Vagina (tissue), 2 donors: ENCODE measurements at places on chromosomes 3 and 15.

DNA sequence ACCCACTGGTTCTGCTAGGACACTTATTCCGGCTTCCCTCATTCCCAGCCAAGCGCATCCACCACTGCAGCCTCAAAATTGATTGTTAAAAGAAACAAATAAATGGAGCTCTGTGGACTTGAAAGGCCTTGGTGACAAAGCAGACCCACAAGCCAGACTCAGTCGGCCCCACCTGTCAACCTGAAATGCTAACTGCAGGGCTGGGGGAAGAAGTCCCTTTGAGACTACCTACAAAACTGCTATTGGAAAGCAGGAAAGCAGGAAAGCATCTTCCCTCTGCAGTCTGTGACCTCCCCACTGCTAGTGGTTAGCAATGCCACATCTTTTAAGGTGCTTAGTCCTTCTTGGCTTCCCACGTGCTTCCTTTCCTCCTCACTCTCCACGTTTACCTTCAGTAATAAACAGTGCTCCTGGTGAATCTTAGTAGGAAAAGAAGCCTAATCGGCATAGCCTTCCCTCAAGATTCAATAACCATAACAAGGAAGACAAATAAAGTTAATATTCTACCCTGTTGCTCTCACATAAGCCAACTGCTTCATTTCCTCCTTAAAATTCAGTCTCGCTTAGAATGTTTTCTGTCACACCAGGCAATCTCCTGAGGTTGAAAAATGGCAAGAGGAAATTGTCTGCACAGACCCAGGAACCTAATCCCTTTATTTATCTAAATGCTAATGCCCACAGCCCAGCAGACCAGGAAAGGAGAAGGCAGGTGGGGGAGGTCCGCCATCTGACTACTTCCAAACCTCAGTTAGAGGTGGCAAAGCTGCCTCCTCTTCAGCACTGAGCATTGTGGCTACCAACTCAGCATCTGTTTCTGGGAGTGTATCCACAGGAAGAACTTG lies 296.2 kb downstream of the NEK10 start:
- DNase-seq: no peak

DNA sequence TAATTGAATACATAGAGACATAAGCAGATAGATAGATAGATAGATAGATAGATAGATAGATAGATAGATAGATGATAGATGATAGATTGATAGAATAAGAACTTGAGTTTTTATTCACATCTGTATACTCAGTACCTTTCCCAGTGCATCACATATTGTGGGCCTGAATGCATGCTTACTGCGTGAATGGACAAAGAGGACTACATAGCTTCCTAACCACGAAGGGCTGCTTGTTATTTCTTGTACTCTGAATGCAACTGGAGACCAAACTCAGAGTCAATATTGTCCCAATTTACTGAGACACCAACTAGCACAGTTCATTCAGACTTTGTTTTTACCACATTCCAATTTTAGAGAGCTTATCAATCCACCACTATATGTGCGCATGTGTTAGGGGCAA lies 422.9 kb upstream of the GRM7 start:
- no peak for DNase-seq

GRCh38 chr3:144687862-144688261 lies 716.2 kb downstream of the DIPK2A start:
- no peak for DNase-seq

DNA sequence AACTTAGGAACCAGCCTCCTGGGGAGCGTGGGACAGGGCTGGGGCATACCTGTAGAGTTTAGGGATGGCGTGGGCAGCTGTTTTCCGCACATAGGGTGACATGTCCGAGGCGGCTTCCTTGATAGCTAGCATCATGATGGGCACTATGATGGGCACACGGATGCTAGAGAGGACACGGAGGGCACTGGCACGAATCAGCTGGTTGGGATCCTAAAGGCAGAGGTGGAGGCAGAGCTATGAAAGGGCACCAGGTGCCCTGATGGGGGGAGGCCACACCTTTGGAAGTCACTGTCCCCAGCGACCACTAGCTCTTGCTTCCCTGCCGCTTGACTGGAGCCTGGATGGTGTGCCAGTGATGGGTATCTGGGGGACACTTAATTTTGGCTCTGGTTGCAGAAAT lies 28.3 kb downstream of the AP3B2 start:
- no peak for DNase-seq

- DNase-seq: no peak
These were observed 18.4 kb downstream of the FLNB start for GRCh38 chr3:58026598-58026997.

GRCh38 chr15:40306908-40307307 lies 827 bp downstream of the PLCB2 start:
- no peak for DNase-seq
